Uterus (tissue), 4 donors: ENCODE measurements at places on chromosomes 16 and 17. TPM values are rescaled to one million over a fixed set of nuclear protein-coding genes. Genes with fewer than 3 reads are reported as not detected.

GRCh38 chr17:27596566-27597187 lies 34.3 kb upstream of the LGALS9 start:
- no peak for DNase-seq

GRCh38 chr16:57862698-57863433 lies 60.6 kb upstream of the KIFC3 start:
- no peak for DNase-seq

DNA sequence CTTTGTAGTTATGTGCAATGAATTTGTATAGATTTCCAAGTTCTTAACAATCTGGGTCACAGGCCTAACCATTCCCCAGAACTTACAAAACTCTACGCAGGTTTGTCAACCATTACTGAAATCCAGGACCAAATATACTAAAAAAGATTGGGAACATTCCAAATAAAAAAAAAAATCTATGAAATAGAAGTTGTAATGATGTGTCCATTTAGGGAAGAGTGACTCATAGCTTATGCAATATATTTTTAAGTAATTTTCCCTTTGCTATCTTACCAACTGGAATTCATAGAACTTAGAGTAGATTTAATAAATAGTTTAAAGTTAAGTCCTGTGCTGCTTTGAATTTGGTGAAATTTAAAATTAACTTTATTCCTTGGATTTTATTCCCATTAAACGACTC lies 393.2 kb downstream of the PMP22 start:
- no peak for DNase-seq

GRCh38 chr17:40909755-40910154 lies 24.7 kb upstream of the KRT20 start:
- no peak for DNase-seq

- DNase-seq, result no peak
Measured at GRCh38 chr16:52963212-52963854, 89.4 kb downstream of the CHD9NB start.

Gene ACSM2A
- not detected for total RNA-seq

Gene CALB2
- total RNA-seq, result 2.5 TPM

Gene C16orf92
- total RNA-seq, result not detected
